ENCODE measurements at places on chromosomes 13 and 19.

DNA sequence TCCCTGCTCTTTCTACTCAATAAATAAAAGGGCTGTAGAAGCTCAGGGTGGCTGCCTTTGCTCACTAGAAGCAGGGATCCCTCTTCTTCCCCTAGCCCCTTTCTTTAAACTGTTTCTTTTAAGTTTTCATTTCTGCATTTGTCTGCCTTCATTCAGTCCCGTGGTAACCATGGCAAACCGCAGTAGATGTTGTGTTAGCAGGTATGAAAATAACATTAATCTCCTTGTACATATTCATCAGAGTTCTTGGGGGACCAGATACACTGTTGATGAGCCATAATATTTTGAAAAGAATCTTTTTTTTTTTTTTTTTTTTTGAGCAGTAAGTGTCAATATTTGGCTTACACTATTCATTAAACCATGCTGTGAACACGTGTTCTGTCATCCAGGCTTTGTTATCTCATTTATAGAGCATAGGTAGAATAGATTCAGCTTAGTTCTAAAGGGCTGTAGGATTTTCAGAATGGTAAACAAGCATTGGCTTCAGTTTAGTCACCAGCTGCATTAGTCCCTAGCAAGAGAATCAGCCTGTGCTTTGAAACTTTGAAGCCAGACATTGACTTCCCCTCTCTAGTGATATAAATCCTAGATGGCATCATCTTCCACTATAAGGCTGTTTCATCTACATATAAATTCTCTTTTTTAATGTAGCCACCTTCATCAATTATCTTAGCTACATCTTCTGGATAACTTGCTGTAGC is 59.4 kb upstream of the SPRY2 start:
- DNase-seq: no peak

GRCh38 chr19:58563034-58563573 is 4.7 kb upstream of the UBE2M start:
- DNase-seq: no peak

GRCh38 chr19:46224773-46225172 is 4.8 kb upstream of the IGFL1 start:
- no peak for DNase-seq

GRCh38 chr13:44409595-44409994 is 36.0 kb downstream of the SERP2 start:
- no peak for DNase-seq

GRCh38 chr19:37007587-37008220 is 70.5 kb upstream of the ZNF420 start:
- DNase-seq: peak; percentile 89

- DNase-seq: peak; percentile 38
Observed at GRCh38 chr13:43783820-43784219, 3.0 kb downstream of the ENOX1 start.

DNA sequence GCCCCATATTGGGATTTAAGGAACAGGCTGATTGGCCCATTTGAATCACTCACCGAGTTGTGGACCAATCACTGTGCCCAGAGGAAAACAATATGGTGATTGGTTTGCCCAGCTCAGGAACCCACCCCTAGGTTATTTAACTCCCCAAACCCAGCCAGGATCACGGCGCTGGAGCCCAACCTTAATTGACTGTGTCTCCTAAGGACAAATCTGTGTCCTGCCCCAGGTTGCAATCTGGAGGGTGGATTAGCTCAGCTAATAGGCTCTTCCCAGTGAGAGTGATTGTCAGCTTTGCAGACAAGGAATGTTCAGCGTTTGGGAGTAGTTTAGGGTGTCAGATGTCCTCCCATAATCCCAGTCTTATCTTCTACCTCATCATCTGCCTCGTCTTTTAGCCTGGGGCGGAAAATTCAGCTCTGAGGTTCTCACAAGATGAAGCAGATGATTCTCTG is 3.5 kb upstream of the ZNF358 start:
- no peak for DNase-seq

DNA sequence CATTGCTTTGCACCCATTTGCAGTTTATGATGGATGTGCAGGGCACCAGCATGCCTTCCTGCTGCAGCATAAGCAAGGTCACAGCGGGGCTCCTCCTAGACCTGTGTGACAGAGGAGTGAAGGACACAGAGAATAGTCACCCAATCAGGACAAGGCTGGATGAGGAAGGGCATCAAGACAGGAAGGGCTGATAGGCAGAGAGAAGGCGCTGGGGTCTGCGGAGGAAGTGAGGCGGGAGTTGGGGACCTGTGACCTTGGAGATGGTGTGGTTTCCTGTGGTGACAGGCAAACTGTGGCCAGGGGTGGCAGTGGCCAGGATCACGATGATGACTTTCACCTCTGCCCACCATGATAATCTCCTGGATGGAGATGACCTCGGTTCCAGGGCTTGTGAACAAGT is 16.4 kb upstream of the KCTD15 start:
- DNase-seq: no peak

DNA sequence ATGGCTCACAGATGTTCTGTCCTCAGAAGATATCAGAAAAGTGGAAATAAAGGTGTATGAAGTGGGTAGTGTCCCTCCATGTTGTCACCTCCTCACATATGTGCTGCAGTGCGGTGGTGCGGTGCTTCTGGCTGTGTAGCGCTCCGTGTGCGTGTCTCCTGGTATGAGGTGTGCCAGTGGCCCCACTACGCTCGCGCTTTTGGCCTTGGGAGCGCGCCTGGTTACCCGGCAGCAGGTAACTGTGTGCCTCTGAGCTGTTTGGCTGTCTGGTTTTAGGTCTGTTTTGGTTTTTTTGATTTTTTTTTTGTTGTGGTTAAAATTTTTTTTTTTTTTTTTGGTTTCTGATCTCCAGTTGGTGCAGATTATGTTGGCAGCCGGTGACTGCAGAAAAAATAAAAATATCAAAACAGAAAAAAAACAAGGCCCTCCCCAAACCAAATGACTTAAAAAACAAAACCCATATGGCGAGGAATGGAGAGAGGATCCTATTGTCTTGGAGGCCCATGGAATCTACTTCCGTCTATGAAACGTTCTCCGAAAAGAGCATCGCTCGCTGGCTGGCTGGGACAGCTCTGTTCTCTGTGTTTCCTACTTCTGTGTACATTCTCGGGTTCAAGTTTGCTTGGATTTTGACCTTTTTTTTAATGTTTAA is 7.9 kb downstream of the HNRNPL start:
- DNase-seq: no peak

DNA sequence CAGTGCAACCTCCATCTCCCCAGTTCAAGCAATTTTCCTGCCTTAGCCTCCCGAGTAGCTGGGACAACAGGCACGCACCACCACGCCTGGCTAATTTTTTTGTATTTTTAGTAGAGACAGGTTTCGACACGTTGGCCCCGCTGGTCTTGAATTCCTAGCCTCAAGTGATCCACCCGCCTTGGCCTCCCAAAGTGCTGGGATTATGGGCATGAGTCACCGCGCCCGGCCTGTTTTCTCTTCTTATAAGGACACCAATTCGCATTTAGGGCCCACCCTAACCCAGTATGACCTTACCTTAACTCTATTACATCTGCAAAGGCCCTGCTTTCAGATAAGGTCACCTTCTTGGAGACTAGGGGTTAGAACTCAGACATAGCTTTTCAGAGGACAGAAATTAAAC is 35.1 kb downstream of the TMEM161A start:
- no peak for DNase-seq
